ENCODE measurements at places on chromosomes 3 and 15. TPM values are rescaled to one million over a fixed set of nuclear protein-coding genes. Genes with fewer than 3 reads are reported as not detected.

DNA sequence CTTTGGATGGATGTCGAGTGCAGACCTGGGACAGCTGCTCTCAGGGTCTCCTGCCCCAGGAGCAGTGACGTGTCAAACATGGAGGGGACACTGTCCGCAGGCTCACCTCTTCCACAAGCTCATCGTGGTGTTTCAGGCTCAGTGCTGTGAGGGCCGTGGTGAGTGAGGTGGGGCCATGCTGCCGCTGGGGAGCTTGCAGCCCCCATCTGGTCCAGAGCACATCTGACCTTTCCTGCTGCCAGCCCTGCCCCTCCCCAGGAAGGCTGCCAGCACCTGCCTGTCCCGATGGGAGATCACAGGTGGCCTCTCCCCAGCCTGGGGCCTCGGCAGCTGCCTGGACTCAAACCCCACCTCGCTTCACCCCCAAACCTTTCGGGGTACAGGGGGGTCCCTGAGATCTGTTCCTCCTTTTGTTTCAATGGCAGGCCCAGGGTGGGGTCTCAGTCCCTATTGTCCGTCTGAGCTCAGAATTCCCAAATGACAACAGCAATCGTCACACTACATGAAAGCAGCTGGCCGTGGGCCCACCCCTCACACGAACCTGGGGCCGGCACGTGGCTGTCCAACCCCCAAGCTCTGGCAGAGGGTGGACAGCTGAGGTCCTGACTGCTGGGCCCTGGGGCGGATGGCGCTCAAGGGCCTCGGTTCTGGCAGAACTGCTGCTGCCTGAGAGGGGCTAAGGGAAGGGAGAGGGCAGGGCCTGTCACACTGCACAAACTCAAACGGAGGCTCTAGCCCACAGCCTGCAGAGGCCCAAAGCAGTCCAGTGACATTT is 65.0 kb upstream of the RPL32 start:
- no peak for DNase-seq

FILIP1L gene
- 19.4 TPM for total RNA-seq

P3H2 gene
- total RNA-seq: 5.3 TPM

- no peak for DNase-seq
These were observed 5.2 kb downstream of the TLE3 start for GRCh38 chr15:70092464-70093027.

DNA sequence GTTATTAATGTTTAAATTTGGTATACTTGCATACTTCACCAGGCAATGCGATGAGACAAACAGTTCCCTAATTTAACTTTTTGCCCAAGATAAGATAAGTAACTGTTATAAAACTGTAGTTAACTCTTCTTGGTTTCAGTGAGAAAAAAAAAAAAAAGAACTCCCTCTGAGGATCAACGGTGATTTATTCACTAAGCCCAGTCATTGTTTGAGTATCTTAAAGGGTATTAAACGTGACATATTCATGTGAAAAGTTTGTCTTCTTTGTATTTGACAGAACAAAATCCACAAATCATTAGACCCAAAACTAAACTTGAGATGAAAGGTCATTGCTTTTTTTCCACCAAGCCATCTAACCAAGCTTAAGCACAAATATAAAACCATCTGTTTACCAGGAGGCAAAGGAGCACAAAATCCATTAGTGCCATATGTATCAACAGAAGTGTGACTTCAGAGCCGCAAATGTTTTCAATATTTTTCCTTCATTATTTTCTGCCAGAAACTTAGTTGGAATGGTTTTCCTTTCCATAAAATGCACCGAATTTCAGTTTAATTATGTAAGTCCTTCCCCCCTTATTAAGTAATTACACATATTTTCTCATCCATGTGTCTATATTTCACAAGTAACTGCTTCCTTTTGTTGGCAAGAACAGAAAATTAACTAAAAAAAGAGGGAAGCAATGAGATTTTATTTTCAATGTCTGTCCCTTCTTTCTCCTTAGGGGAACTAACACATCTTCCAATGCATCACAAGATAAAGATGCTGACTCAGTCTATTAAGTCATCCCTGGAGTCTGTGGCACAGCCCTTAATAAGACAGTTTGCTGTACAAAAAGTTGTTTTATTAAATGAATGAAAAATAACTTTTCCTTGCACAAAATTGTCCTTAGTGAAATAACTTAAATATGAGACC is 92.2 kb upstream of the RAP2B start:
- no peak for DNase-seq

DNA sequence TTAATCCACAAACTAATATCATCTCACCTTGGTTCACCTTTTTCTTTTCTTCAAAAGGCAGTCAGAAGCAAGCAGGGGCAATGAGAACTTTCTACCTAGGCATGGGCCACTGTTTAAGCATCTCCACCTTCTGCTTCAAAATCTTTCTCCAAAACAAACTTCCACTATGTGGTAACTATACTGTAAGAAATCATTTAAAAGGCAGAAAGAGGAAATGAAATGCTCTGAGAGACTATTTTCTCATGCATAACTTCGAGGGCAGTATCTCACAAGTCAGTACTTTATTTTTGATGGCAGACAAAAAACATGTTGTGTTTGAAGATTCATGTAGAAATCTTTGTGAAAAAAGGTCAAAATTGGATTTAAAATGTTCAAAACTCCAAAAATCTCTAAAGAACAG is 419.7 kb downstream of the ZBTB20 start:
- DNase-seq: no peak

HCN4 gene
- total RNA-seq: 5.1 TPM

- DNase-seq: no peak
These were observed 53.2 kb upstream of the HEG1 start for GRCh38 chr3:125108833-125109535.

GRCh38 chr3:54642147-54642546 is 285.7 kb downstream of the LRTM1 start:
- no peak for DNase-seq

- DNase-seq: no peak
These were observed 603.5 kb downstream of the MECOM start for GRCh38 chr3:169060037-169060436.

ACP3 gene
- 9.1 TPM for total RNA-seq

IL1RAP gene
- total RNA-seq: 21.0 TPM

GRCh38 chr3:46986055-46986730 is 6.7 kb downstream of the NBEAL2 start:
- no peak for DNase-seq

NPAP1 gene
- 0.65 TPM for total RNA-seq

- no peak for DNase-seq
These were observed 187.1 kb upstream of the PROK2 start for GRCh38 chr3:71972031-71972430.

AMT gene
- total RNA-seq: 32.8 TPM

DNA sequence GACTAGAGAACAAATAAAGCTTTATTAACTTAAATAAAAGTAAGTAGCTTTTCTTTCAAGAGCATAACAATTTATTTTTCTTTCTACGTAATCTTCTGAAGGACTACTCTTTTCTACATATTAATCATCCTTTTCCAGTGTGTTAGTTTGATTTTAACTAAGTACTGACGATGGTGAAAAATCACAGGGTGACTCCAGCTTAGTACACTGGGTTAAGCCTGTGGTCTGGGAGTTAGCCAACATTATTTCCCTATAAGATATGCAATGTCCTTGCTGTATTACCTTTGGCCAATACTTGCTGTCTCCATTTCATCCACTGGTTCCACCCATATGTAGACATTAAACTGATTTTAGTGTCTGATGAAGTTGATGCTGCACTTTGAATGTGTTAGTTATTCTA is 508.6 kb upstream of the SUCLG2 start:
- no peak for DNase-seq

GOLGA8S gene
- 0.81 TPM for total RNA-seq

MNS1 gene
- 4.5 TPM for total RNA-seq

GRCh38 chr3:25901796-25902195 is 111.9 kb downstream of the OXSM start:
- DNase-seq: no peak

- DNase-seq: no peak
These were observed 395.2 kb upstream of the AZI2 start for GRCh38 chr3:28743831-28744230.

DNA sequence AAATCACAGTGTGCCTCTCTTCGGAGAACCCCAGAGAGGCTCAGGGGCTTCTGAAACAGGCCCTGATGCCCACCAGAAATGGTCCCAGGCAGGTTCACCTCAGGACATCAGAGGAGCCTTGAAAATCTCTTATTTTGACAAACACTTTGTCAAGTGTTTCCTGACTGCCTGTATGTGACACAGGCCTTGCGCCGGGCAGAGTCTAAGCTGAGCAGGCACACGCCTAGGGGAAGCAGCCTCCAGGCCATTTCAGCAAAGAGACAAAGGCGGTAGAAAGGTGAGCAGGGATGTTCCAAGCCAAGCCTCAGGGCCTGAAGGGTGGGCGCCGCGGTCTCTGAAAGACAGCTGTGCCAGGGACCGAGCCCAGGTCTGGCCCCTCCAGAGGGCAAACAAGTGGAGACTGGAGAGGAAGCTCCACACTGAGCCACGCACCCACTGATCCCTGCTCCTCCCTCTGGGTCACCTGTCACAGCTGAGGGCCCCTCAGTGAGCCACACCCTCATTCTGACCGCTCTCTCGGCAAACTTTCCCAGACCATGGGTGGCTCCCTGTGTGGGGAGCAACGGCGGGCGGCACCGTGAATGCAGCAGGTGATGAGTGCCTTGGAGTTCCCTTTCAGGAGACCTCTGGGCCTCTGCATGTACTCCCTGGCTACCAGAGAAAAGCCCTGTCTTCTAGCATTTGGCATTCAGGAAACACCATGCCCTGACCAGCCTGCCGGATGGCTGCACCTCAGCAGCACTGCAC is 136.1 kb downstream of the ADAMTS17 start:
- no peak for DNase-seq

GRCh38 chr15:94411846-94412245 is 180.5 kb downstream of the MCTP2 start:
- no peak for DNase-seq

DNA sequence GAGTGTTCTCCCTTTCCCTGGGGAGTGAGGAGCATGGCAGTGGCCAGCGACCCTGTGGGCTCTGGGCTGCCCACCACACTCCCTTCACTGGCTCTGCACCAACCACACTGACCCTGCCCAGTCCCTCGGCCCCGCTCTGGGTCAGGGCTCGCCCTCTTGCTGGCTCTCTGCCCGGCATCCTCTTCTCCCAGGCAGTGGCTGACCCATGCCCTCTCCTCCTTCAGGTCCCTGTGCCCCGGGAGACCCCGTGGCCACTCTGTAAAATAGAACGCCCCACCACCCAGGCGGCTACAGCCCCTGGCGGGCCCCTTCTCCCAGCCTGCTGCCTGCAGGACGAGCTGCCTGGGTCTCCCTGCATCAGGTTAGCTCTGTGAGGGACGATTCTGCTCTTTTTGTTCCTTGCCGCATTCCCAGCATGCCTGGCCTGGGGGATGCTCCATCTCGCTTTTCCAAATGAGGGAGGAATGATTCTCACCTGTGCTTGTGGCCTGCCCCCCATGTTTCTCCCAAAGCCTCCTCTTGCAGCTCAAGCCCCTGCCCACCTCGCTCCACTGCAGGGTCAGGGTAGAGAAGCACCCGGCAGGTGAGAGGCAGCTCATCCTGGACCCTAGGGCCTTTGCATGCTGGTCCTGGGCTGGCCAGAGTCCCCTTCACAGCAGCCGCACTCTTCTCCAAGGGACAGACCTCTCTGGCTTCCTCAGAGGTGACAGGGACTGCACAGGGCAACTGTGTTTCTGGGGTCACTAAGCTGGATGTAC is 14.5 kb upstream of the CFAP100 start:
- no peak for DNase-seq

GRCh38 chr15:68259883-68260282 is 17.7 kb upstream of the FEM1B start:
- DNase-seq: no peak

DNA sequence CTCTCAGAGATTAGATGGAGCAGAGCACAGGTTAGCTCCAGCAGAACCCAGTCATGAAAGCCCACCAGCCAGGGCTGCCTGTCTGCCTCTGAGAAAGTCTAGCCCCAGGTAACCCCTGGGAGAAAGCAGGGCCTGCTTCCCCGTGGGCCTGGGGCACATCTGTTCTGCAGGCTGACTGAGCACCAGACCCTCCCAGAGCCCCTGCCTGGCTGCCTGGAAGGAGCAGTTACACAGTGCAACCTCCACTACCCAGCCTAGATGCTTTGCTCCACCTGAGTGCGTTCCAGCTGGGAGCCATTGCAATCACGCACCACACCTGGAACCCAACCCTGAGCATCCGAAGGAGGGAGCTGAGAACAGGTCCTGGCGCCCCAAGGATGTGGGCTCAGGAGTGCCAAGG is 24.7 kb upstream of the OR5K4 start:
- no peak for DNase-seq

GRCh38 chr3:56453011-56453410 is 15.3 kb downstream of the ERC2 start:
- no peak for DNase-seq

MOBP gene
- not detected for total RNA-seq

DNA sequence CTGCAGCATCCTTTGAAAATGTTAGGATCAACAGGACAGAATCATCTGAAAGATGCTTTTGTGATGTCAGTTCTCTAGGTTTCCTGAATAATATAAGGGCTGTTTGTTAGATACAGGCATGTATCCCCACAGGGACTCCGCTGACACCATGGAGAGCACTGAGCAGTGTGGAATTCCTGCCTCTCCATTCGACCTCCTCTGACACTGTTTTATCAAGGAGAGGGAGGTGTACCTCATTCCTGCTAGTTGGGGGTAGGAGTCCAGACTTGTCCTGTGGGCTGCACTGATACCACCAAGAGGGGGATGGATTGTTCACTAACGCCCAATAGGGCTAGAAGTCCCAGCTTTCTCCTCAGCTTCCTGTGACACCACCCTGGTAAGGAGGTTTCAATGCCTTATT is 46.6 kb downstream of the LARS2 start:
- DNase-seq: no peak

GRCh38 chr3:116930786-116931185 is 221.2 kb downstream of the TUSC7 start:
- DNase-seq: no peak

DNA sequence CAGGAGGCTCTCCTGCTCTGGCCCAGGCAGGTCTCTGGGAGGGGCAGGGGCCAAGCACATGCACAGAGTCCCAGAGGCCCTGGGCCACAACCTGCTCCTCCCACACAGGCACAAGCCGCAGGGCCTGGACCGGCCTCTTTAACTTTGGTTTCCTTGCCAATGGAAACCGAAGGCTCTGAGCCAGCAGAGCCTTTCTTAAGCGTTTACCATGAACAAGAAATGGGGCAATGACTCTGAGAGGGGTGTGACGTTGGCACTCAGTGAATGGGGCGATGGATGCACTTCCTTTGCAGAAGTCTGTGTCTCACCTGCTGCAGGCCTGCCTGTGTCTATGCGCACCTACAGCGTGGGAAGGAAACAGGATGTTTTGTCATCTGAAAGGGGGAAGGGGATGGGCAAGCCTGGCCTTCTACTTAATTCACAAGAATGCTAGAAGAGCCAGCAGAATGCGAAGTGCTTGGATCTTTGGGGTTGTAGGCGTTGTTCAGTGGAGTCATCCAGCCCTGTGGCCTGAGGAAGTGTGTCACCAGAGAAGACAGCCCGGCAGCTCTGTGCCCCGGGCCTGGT is 41.8 kb downstream of the IFT122 start:
- no peak for DNase-seq

ADAMTS9 gene
- 53.8 TPM for total RNA-seq

DNA sequence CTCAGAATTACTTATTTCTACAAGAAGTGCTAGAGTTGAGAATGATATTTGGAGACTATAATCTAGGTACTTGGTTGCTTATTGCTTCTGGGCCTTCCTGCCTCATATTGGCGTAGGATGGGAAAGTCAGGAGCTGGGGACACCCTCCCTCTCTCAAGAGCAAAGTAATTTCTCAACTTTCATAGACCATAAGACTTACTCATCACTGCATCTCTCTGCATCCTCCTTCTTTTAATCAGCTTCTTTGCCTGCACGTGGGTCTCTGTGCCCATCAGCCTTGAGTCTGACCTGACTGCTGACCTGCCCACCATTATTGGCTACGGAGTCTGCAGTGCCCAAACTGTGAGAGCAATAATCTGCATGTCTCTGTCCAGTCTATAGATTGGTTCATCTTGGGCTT is 27.3 kb upstream of the XIRP1 start:
- no peak for DNase-seq

TM4SF18 gene
- 0.36 TPM for total RNA-seq

Measured in progenitor cell of endocrine pancreas (in vitro differentiated cells).